ENCODE measurements at places on chromosomes 5 and 9.

GRCh38 chr5:83503662-83504061, 32.1 kb downstream of the VCAN start:
- DNase-seq = peak; percentile 36

DNA sequence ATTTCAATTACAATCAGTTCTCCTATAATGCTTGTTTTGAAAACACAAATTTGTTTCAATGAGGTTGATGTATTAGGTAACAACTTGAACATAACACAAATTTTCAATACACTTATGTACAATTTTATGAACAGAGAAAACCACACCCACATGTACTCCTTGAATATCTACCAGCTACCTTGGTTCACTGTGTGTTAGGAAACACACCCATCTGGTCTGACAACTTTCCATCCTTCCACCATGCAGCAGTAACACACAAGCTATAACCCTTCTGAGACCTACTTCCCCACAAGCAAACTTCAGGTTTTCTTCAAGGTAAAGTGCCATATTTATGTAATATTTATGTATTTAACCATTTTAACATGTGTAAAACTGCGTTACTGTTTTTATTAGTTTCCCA, 36.4 kb upstream of the UBQLN1 start:
- DNase-seq = no peak

GRCh38 chr9:95785209-95785608, 90.3 kb upstream of the ERCC6L2 start:
- no peak for DNase-seq

GRCh38 chr9:110923601-110924000, 114.7 kb downstream of the LPAR1 start:
- peak; percentile 55 for DNase-seq

GRCh38 chr5:163260961-163261360, 176.4 kb upstream of the CCNG1 start:
- no peak for DNase-seq

GRCh38 chr9:123373946-123374345, 17.9 kb downstream of the CRB2 start:
- DNase-seq = no peak

GRCh38 chr9:89760123-89760522, 155.3 kb downstream of the GADD45G start:
- DNase-seq = no peak

DNA sequence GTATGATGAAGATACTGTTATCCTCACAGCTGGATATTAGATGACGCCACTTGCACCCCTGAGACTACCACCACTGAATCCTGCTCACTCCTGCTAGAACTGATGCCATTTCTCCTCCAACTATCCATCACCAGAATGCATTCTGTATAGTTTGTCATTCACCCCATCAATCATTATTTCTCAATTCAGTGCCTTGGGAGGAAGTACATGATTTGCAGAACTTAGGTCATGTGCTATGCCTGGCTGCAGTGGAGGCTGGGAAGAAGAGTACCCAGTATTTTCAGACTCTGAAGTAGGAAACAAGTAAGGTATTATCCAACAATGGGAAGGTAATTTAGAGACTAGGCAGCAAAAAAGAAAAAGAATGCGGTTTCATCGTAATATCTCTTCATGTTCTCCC, 26.2 kb upstream of the HSD17B4 start:
- no peak for DNase-seq

DNA sequence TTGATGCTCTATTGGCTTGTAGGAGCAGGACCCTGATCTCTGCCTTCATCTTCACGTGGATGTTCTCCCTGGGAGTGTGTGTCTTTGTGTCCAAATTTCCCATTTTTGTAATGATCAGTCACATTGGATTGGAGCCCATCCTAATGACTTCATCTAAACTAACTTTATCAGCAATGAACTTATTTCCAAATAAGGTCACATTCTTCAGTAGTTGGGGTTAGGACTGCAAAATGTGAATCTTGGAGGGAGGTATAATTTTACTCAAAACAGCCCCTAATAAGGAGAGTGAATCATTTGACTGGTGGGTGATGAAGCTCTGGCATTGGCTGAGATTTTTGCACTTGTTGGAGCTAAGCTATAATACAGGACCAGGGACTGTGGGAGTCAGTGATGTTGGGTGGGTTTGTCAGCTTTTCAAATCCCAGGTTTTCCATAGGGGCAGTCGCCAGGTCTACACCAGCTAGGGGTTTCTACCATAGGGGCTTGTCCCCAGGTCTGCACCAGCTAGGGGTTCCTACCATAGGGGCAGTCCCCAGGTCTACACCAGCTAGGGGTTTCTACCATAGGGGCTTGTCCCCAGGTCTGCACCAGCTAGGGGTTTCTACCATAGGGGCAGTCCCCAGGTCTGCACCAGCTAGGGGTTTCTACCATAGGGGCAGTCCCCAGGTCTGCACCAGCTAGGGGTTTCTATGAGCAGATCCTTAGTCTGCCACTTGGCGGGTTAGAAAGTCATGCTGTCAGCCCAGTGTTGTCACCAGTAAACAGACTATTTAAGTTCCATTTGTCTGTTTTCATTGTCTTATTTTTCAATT, 382.6 kb upstream of the DAP start:
- peak; percentile 15 for DNase-seq

- peak; percentile 93 for DNase-seq
Observed at GRCh38 chr5:42994555-42995359, 45.4 kb downstream of the ANXA2R start.

DNA sequence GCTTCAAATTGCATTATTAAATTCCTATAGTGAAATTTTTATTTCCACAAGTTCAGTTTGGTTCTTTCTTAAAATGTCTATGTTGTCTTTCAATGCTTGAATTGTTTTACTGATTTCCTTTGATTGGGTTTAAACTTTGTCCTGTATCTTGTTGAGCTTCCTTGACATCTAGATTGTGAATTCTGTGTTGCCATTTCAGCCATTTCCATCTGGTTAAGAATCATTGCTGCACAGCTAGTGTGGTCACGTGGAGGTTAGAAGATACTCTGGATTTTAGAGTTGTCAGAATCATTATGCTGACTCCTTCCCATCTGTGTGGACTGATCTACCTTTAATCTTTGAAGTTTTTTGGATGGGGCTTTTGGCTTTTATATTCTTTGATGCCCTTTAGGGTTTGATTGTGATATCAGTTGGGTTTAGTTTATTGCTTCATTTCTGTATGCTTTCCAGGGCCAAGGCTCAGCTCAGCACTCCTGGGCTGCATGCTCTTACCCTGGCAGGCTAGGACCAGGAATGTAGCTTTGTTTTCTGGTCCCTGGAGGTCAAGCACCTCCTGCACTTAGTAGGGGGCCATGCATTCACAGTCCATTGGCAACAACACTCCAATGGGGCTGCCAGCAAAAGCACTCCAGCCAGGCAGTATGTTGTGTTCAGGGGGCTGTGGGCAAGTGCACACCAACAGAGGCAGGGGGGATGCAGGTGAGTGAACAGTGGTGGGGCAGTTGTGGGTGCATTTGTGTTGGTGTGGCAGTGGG, 141.4 kb downstream of the PRR16 start:
- peak; percentile 52 for DNase-seq

- DNase-seq = no peak
Observed at GRCh38 chr9:97475059-97475458, 26.4 kb upstream of the TMOD1 start.

- DNase-seq = no peak
Observed at GRCh38 chr5:170584450-170585058, 80.7 kb downstream of the KCNIP1 start.

DNA sequence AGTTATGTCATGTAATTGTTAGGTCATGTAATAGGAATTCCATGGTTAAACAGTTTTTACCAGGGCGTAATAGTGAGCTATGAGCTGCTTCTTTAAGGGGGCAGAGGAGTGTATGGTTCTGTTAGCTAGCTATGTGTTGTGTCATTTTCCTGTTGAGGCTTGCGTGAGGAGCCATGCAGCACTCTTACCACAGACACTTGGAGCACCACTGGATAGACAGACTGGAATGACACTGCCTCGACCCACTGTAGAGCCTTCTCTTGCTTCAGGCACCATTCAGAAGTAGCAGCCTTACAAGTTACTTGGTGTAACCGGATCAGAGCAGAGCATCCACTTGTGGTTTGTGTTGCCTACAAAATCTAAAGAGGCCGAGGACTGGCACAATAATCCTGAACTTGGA, 28.3 kb upstream of the STOM start:
- peak; percentile 99 for DNase-seq

- DNase-seq = no peak
Observed at GRCh38 chr5:115766608-115767007, 49.9 kb downstream of the CDO1 start.

- DNase-seq = no peak
Observed at GRCh38 chr9:134319306-134320125, 6.7 kb upstream of the RXRA start.

DNA sequence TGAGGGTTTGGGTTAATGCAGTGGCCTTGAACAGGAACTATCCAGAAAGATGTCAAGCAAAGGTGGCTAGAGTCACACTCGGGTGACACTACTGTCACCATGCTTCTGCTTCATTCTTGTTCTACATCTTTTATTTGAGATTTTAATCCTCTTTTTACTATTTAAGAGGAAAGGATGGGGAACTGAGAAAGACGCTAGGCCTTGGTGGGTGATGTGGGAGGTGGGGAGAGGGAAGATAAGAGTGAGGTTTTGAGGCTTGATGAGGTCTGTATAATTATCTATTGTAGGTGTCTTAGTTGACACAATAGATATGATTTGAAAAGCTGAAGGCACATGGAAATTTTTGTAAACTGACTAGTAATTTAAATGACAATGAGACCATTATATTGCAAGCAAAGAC, 3.5 kb upstream of the BASP1 start:
- no peak for DNase-seq

DNA sequence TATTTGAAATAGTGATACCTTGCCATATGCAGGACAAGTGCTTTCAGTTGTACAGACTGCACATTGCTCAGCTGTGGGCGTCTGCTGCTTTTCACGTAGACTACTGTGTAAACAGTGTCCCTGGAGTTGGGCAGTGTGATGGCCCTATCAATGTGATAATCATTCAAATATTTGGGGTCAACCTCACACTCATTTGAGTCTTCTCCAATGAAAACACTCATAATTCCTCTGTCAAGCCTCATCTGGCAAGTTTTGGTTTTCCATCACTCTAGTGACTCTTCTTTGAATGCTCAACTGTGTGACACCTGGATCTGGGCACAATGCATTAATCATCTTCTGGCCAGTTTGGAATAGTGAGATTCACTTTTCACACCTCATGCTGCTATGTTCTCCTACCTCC, 64.4 kb downstream of the UGCG start:
- DNase-seq = peak; percentile 44
